Stomach (tissue), 19 donors: ENCODE measurements at places on chromosomes 16 and 17. TPM values are rescaled to one million over a fixed set of nuclear protein-coding genes. Genes with fewer than 3 reads are reported as not detected.

DNA sequence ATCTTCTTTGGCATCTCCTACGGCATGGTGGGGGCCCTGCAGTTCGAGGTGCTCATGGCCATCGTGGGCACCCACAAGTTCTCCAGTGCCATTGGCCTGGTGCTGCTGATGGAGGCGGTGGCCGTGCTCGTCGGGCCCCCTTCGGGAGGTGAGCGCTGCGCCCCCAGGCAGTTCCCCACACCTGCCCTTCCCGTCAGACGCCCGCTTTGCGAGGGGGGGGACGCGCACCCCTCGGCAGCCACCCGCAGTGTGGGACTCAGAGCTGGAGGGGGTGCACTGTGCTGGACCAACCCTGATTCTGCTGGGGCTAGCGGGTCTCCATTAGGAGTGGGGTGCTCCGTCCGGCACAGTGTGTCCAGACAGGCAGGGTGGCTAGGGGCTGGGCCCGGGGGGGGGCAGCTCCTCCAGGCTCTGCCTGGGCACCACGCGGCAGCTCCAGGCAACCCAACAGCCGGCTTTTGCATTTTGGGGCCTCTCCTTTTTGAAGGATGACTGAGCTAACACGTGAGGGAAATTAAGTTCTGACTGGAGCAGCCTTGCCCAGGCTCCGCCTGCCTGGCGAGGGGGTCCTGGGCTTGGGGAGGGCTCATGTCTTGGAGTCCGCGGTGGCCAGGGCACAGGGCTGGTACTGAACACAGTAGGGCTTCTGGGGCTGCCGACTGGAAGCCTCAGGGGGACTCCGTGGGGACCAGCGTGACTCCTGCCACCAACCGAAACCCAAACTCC, 9.1 kb downstream of the SLC16A3 start:
- peak overlapping the region; percentile 8 for H3K4me3 ChIP-seq
- H3K27ac ChIP-seq, result peak overlapping the region; percentile 72
- H3K27me3 ChIP-seq, result no peaks in the 10 kb centered on the region
- peaks cover 24% of the 10 kb centered on the region for H3K36me3 ChIP-seq
- no peak for DNase-seq
- H3K4me1 ChIP-seq, result peaks cover 91% of the 10 kb centered on the region

GRCh38 chr16:77385481-77385880, 49.4 kb downstream of the ADAMTS18 start:
- DNase-seq, result no peak
- no peaks in the 10 kb centered on the region for H3K27me3 ChIP-seq
- H3K4me3 ChIP-seq, result no peak overlapping the region
- H3K4me1 ChIP-seq, result no peaks in the 10 kb centered on the region
- no peak overlapping the region for H3K27ac ChIP-seq

GRCh38 chr17:58303971-58304749, 23.4 kb upstream of the MPO start:
- H3K27ac ChIP-seq, result no peak overlapping the region
- H3K36me3 ChIP-seq, result peaks cover 12% of the 10 kb centered on the region
- no peaks in the 10 kb centered on the region for H3K27me3 ChIP-seq
- no peak overlapping the region for H3K4me3 ChIP-seq
- peak; percentile 66 for DNase-seq

Gene TAT
- not detected for total RNA-seq

DNA sequence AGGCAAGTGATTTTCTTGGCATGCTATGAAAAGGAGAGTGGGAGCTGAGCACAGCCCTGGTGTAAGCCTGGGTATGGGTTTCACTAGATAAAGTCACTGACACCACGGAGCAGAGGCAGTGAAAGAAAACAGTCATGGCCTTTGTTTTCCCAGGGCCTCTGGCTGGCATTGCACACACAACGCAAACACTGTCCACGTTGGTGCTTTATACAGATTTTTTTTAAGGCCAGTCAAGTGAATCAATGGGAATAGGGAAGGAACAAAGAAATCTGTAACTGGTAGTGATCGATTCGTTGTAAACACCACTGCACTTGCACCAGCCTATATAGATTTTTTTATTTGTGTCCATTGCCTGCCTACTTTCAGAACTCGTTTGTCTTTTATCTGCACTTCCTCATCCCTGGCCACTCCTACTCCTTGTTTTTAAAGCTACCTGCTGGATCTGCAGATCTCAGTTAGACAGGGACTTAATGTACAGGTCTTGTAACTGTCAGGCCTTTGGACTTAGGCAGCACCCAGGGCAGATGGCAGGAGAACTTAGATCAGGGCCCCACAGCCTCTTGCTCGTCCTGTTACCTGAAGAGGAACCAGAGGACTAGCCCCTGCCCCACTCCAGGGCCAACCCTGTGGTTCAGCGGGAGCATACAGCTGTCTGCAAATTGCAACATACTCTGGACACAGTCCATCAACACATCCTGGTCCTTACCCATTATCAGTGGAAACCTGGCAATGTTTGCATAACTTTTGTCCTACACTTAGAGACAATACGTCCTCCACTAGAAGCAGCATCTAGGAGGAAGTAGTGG, 10.6 kb upstream of the TMIGD1 start:
- no peak overlapping the region for H3K4me3 ChIP-seq
- H3K27me3 ChIP-seq, result no peaks in the 10 kb centered on the region
- H3K27ac ChIP-seq, result peak overlapping the region; percentile 83
- no peaks in the 10 kb centered on the region for H3K36me3 ChIP-seq
- peak; percentile 71 for DNase-seq
- H3K4me1 ChIP-seq, result peaks cover 51% of the 10 kb centered on the region

Gene ACE
- total RNA-seq, result 11.3 TPM

Gene SETD1A
- 10.0 TPM for total RNA-seq

Gene HSD17B2
- total RNA-seq, result 23.2 TPM

DNA sequence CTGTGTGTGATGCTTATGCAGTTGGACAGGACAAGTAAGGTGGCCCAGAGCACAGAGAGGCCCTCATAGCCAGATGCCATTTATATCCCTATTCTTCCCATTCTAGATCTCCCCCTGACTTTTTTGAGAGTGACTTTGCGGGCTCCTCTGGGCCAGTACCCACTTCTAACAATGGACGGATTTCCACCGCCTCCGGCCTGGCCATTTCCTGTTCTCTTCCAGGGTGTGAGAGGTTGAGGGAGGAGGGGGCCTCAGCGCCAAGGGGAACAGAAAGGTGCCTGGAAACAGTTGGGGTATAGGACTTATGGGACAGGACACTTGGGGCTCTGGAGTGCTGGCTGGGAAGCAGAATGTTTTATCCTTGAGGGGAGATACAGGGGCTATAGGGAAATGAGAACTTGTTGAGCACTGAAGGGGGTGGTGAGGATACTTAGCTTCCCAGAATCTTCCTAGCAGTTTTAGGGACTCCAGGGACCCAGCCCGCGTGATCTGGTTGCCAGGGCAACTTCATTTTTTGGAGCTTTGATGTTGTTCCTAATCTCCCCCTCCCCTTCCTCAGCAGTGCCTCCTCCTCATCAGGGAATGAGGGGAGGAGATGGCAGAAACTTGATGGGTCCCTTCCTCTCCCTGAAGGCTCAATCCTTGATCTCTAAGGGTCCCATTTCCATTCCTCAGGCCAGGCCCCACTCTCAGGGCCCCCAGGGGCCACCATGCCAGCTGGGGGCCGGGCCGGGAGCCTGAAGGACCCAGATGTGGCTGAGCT, 3.6 kb downstream of the TAOK2 start:
- peaks cover 37% of the 10 kb centered on the region for H3K4me1 ChIP-seq
- DNase-seq, result no peak
- no peaks in the 10 kb centered on the region for H3K27me3 ChIP-seq
- H3K36me3 ChIP-seq, result peaks cover 50% of the 10 kb centered on the region
- H3K4me3 ChIP-seq, result peak overlapping the region; percentile 98

Gene SLC35G6
- not detected for total RNA-seq

DNA sequence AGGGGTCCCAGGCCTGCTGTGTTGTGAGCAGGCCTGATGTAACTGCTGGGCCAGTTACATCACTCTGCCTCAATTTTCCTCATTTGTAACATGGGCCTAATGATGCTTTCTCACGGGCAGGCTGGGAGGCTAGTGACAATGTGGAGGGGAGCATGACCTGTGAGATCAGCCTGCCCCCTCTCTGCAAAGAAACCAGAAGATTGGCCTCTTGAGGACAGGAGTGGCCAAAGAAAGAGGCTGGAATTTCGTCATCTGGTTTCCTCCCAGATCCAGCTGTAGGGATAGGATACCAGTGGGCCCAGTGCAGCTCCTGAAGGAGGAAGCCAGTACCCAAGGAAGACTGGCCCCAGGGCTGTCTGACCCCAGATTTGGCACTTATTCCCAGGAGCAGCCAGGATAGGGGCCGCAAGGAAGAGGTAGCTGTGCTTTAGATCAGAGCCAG, 615 bp upstream of the SREBF1 start:
- peaks cover 4% of the 10 kb centered on the region for H3K36me3 ChIP-seq
- H3K4me3 ChIP-seq, result peak overlapping the region; percentile 66
- peak overlapping the region; percentile 100 for H3K27ac ChIP-seq
- no peaks in the 10 kb centered on the region for H3K27me3 ChIP-seq
- peak; percentile 75 for DNase-seq
- H3K4me1 ChIP-seq, result peaks cover 89% of the 10 kb centered on the region

DNA sequence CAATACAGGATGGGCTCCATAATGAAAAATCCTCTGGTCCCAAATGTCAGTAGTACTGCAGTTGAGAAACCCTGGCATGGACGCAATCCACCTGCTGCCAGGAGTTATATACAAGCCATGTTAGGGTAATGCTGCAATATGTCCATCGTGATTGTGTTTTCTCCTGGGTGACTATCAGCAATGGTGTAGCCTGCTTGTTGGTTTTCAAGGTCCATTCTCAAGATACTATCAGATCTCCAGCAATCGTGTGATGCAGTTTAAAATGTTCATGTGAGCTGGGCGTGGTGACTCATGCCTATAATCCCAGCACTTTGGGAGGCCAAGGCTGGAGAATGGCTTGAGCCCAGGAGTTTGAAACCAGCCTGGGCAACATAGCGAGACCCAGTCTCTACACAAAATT, 24.0 kb downstream of the ABCC1 start:
- no peak overlapping the region for H3K4me3 ChIP-seq
- peak overlapping the region; percentile 84 for H3K27ac ChIP-seq
- H3K4me1 ChIP-seq, result peaks cover 32% of the 10 kb centered on the region
- no peaks in the 10 kb centered on the region for H3K27me3 ChIP-seq
- DNase-seq, result no peak

DNA sequence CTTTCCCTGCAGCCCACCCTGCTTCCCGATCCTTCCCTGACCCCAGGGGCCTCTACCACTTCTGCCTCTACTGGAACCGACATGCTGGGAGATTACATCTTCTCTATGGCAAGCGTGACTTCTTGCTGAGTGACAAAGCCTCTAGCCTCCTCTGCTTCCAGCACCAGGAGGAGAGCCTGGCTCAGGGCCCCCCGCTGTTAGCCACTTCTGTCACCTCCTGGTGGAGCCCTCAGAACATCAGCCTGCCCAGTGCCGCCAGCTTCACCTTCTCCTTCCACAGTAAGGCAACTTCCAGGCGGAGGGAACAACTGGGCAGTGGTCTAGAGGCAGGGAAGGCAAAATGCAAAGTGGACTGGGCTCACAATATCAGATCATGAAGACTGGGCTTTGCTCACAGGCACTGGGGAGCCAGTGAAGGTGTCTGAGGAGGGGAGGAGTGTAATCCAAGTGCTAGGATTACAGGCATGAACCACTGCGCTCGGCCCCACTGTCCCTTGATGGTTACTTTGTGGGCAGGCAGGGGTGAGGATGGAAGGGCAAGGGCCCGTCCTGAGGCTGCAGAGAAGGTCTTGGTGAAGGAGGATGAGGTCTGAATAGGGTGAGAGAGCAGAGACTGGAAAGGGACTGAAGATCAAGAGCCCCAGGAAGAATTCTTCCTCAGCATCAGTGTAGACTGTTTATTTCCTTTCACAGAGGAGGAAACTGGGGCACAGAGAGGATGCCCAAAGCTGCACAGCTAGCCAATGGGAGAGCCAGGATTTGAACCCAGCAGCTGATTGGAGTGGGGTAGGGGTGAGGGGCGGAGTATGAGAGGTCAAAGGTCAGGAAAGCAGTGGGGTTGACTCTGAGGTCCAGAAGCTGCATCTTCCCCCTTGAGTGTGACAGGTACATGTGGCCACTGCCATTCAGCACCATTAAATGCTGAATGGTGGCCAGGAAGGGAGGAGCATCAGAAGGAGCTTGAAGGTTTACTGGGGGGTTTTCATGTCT, 16.5 kb upstream of the ADGRG3 start:
- H3K36me3 ChIP-seq, result peaks cover 56% of the 10 kb centered on the region
- H3K4me3 ChIP-seq, result no peak overlapping the region
- DNase-seq, result no peak
- H3K4me1 ChIP-seq, result peaks cover 17% of the 10 kb centered on the region
- no peak overlapping the region for H3K27ac ChIP-seq
- H3K27me3 ChIP-seq, result no peaks in the 10 kb centered on the region

DNA sequence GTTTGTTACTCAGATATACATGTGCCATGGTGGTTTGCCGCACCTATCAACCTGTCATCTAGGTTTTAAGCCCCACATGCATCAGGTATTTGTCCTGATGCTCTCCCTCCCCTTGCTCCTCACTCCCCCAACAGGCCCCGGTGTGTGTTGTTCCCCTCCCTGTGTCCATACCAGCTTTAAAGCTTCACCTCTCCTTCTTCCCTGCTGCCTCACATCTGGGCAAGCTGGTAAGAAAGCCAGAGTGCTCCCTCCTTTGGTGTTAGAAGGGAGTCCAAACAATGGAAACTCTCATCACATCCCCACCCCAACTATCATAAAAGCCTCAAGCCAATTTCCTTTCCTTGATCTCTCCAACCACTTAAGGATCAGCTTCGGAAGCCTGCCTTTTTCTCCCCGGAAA, 1115.6 kb upstream of the GOT2 start:
- DNase-seq, result no peak
- no peaks in the 10 kb centered on the region for H3K27me3 ChIP-seq
- H3K36me3 ChIP-seq, result no peaks in the 10 kb centered on the region

GRCh38 chr16:89256651-89257254, 39.2 kb downstream of the ZNF778 start:
- H3K27ac ChIP-seq, result peak overlapping the region; percentile 45
- no peaks in the 10 kb centered on the region for H3K27me3 ChIP-seq
- no peaks in the 10 kb centered on the region for H3K36me3 ChIP-seq
- H3K4me1 ChIP-seq, result peaks cover 16% of the 10 kb centered on the region
- peak overlapping the region; percentile 32 for H3K4me3 ChIP-seq

Gene BAIAP3
- total RNA-seq, result 94.7 TPM

DNA sequence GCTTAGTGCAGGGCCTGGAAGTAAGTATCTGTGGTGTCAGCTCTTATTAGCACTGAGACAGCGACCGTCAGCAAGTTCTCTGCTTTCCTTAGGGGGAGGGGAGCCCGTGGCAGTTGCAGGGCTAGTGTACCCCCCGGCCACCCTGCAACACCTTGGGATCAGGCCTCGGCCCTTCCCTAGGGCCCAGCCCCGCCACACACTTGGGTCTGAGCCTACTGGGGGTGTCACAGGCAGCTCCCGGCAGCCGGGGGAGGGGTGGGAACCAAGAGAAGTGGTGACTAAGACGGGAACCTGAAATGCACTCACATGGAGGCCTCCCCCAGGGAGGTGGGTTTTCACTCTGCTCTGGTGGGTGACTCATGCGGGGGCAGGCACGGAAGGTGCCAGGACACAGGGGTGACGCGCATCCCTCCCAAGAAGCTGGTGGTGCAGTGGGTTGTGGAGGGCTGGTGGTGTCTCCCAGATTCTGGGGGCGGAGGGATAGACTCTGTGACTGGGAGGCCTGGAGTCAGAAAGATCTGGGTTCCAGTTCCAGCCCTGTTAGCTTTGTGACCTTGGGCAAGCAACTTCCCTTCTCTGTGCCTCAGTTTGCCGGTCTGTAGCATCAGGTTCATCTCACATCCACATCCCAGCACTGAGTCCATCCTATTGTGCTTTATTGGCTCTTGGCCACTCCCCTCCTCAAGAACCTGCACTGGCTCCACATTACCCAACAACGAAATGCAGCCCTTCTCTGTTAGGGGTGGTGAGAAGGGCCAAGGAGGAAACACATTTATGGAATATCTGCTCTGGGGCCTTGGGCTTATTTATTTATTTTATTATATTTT, 44.5 kb downstream of the LAT start:
- H3K27ac ChIP-seq, result no peak overlapping the region
- no peak overlapping the region for H3K4me3 ChIP-seq
- H3K4me1 ChIP-seq, result no peaks in the 10 kb centered on the region
- no peaks in the 10 kb centered on the region for H3K27me3 ChIP-seq
